ENCODE measurements at places on chromosomes 13 and 19.

- no peak for DNase-seq
These were observed 2.3 kb downstream of the DDA1 start for GRCh38 chr19:17311455-17312188.

DNA sequence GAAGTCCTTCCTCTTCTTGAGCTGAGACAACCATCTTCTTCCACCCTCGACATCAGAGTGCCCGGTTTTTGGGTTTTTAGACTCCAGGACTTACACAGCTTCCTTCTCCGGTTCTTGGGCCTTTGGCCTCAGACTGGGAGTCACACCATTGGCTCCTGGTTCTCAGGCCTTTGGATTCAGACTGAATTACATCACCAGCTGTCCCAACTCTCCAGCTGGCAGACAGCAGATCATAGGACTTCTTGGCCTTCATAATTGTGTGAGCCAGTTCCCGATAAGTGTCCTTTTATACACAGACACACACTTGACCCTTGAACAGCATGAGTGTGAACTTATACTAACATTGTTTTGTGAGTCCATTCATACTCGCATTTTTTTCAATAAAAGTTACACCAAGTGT lies 166.0 kb upstream of the UBL3 start:
- DNase-seq = no peak

DNA sequence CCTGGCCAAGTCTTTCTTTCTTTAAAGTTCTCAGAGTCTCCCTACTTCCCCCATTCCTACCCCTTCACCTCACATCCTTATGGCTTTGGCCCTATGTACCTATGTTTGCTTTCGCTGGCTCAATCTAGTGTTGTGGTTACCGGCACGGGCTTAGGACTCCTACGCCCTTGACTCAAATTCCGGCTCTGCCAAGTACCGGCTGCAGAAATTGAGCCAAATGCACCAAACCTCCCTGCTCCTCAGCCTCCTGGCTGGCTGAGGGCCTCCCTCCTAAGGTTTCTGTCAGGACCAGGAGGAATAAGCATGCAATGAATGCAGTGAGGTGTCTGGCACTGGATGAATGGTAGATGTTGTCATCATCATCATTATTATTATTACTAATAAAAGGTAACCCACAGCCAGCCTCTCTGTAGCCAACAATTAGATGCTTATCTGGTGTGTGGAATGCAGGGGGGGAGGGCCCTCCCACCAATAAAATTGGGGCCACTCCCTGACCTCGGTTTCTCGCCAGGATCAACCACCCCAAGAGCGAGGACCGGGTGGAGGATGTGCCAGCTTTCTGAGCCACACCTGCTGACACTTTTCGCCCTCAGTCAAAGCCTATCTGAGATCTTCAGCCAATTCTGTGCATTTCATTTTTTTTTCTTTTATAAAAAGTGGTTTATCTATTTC lies 20.7 kb downstream of the KLK5 start:
- no peak for DNase-seq

DNA sequence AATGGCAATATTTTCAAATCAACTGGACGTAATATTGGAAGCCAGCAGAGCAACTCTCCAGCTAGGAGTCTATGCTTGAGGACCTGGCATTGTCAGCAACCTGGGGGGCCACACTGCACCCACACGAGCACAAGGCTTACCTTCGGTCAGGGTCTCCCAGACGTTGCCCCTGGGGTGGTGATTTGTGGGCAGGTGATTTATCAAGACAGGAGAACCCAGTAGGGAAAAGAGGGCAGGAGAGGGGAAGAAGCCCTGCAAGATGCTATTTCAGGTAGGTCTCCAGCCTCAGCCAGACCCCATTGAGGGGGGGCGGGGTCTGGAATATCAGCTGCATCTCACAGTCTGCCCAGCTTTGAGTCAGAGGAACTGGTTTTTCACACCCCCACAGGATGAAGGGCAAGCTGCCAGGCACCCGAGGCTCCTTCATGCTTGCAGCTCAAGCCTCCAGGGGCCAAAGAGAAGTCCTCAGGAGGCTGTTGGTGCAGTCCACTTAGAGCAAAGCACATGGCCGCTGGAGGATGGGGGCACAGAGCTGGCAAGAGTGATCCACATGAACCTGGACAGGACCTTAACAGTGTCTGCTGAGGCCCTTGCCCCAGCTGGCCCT lies 80.9 kb upstream of the UQCRFS1 start:
- DNase-seq = no peak

DNA sequence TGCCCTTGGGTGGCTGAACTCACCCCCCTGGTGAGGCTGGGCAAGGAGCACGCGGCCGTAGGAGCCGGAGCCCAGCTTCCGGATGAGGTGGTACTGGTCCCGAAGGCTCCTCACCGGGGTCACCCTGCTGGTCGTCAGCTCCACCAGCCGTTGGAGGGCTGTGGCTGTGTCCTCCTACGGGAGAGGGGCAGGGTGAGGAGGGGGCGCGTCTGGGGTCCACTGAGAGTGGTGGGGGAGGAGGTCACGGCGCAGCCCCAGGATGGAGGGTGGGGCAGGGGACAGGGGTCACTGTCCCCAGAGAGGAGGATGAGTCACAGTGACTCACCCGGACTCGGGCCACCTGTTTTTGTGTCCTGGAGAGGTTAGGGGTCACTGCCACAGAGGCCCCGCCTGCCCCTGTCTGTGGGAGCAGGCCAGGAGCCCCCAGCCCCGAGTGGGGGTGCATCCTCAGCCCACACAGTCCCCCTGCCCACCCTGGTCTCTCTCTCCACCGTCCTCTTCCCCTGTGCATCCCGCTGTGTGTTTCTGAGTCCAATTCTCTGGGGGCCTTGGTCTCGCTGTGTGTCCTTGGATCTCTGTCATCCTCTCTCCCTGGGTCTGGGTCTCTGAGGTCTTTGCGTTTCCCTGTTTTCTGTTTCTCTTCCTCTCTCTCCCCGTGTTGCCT lies 435 bp downstream of the SBK3 start:
- DNase-seq = no peak

DNA sequence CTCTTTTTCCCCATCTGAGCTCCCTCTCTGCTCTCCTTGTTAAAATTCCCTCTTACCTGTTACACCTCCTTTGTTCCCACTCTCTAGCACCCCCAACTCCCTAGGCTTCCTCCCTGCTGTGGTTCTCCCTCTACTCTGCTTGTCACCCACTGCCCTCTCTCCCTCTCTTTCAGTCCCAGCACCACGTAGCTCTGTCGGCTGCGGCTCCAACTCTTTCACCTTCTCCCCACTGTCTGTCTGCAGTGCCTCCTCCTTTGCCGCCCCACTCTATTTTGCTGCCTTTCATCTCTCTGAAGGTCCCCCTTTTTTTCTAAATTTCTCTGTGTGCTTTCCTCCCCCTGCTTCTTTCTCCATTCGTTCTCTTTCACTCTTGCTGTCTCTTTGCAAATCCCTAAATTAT lies 1.1 kb downstream of the ZNF836 start:
- no peak for DNase-seq

DNA sequence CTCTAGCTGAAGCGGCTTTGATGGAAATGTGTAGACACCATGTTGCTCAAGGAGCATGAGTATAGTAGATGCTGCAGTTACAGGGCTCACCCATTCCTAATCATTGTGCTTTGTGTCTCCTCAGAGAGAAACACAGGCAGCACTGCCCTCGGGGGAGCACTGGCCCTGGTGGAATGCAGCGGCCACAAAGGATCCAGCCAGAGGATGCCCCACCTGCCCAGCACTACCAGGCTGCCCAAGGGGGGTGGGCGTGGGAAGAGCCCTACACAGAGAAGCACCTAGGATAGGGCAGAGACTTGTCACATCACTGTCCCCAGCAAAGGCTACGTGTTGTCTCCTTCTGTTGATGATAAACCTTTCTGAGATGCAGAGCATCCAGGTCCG lies 9.0 kb downstream of the TUBA3C start:
- no peak for DNase-seq

- no peak for DNase-seq
These were observed 2065.7 kb upstream of the PCDH20 start for GRCh38 chr13:63481334-63481733.

- DNase-seq = no peak
These were observed 180.5 kb downstream of the COL4A1 start for GRCh38 chr13:110126391-110126961.

All from CD4-positive, alpha-beta T cell treated with Interleukin-4 for 4 hours (primary cell).